ENCODE measurements at places on chromosomes 5 and 9.
A peak's percentile ranks its signal among the peaks of the same experiment; 100 is the strongest.

GRCh38 chr9:126376311-126377175 lies 49.9 kb downstream of the MVB12B start:
- no peak for DNase-seq

DNA sequence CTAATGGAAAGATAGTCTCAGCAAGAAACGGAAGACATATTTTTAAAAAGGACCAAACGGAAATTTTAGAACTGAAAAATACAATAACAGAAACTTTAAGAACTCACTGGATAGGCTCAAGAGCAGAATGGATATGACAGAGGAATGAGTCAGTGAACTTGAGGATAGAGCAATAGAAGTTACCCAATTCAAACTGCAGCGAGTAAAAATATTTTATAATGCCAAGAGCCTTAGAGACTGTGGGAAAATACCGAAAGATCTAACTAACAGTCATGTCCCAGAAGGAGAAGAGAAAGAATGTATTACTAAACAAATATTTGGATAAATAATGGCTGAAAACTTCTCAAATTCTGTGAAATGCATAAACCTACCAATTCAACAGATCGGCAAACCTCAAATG lies 40.8 kb downstream of the ADAMTS2 start:
- DNase-seq, result no peak

- DNase-seq, result no peak
These were observed 106.1 kb upstream of the PRRC1 start for GRCh38 chr5:127411381-127411780.

- DNase-seq, result no peak
These were observed 205.1 kb downstream of the NTRK2 start for GRCh38 chr9:84874596-84874995.

DNA sequence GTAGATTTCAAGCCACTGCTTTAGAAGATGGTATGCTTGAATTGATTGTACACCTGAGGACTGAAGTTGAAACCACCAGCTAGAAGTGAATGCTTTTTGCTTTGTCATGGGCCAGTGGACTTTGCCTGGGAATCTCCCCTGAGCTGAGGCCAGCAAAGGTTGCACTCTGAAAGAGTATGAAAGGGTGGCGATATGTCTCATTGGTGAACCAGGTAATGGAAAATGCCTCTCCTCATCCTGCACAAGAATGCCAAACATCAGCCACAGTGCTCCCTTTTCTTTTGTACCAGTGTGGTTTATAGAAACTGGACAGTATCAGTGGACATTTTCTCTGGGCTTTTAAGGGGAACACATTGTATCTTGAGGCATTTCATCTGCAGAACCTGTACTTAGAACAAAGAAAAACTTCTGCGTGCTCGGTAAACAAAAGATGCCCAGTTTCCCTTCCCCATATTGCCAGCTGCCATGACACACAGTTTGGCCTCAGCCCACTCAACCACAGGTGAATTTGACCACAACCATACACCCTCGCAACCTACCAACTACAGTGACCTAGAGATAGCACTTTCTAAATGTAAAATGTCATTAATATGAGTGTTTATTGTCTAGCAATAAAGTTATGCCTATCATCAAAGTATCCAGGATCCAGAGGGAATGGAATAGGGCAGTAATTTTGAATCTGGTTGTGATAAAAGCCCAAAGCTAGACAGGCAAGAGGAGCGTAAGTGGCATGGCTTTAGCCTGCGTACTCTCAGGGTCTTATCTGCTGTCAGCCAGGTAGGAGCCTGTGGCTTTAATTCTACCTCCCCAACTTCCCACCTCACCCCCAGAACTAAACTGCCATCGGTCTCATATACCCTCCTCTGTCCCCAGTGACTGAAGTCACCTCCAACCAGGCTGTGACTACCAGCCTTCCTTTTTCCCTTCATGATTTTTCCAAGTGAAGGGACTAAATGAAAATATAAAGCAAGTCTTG lies 79.5 kb upstream of the LHFPL2 start:
- no peak for DNase-seq

GRCh38 chr5:170791325-170791954 lies 7.9 kb downstream of the GABRP start:
- DNase-seq, result peak; percentile 86

DNA sequence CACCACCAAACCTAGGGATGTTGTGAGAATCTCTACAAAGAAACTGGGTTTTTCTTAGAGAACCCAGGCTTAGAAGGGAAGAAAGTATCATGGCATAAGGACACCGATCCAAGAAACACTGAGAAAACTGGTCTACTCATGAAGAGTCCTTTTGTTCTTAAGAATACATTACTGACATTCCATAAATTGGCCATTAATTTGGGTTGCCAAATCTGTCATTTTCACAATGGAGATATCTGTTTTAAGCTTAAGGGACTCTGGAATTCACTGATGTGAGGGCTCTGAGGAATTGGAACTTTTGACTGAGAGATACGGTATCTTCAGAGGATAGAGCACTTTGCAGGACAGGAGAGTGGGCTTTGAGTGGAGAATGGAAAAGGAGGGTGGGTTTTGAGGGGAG lies 315.3 kb upstream of the ZNF608 start:
- DNase-seq, result no peak

GRCh38 chr9:131056781-131057506 lies 39.4 kb upstream of the AIF1L start:
- no peak for DNase-seq

GRCh38 chr5:11733840-11734192 lies 170.4 kb downstream of the CTNND2 start:
- no peak for DNase-seq

GRCh38 chr5:1754531-1755220 lies 45.0 kb downstream of the MRPL36 start:
- no peak for DNase-seq

GRCh38 chr5:63961598-63962161 lies 565 bp downstream of the HTR1A start:
- DNase-seq, result no peak

DNA sequence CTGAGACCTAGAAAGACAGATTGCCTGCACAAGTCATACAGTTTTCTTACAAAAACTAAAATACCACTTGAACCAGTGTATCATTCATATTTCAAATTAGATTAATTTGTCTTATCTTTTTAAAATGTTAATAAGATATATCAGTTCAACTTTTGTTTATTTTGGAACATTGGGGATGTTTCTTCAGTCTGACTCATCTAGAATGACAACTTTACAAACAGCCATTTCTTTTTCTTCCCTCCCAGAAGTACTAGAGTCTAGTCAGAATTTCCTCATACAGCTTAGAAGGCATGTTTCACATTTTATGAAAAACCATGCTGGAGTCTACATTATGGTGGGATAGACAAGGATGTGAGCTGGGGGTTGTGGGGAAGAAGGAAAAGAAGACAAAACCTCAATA lies 262.5 kb downstream of the NFIB start:
- DNase-seq, result no peak

- no peak for DNase-seq
These were observed 43.4 kb upstream of the VCAN start for GRCh38 chr5:83428126-83428525.

DNA sequence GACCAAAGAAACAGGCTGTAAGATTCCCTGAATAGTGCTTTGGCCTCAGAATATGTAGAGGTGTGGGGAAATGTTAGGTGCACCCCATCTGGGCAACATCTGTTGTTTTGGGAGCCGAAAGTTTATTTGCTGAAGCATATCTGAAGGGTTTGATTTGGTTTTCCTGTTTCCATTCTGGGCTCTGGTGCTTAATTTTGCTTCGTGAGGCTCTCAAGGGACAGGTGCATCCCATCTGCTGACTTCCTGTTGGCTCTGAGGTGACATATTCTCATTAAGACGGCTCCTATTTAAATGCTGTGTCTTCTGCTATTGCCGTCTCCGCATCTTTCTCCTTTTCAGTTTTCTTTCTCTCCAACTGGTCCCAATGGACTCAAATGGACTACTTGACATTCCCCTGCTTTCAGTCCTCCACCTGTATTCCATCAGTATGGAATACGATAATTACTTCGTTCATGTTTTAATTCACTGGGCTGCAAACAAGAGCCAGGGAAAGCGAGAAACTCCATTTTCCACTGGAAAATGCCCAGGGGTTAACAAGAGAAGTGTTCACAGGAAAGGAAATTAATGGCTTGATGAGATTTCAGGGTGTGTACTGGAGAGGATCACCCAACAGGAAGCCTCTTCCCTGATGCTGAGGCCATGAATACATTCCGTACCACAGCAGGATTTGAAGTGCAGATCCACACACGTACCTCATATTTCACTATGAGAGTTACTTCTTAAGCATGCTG lies 104.0 kb downstream of the MTX3 start:
- no peak for DNase-seq

DNA sequence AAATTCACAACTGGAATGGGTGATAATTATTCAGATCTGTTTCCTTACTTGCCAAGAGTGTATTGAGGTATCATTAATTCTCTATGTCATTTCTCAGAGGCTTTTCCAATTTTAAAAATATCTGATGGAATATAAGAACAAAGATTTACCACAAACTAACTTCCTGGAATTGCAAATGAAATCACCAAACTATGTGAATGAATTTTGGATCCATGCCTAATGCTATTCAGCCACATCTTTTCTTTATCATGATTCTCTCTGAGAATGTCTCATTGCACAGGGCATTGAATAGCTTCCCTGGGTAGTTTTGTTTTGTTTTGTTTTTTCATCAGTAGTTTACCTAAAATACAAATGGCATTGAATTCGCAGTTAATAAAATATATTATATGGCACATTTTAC lies 146.9 kb upstream of the FBN2 start:
- DNase-seq, result no peak

- DNase-seq, result no peak
These were observed 13.1 kb upstream of the MSH3 start for GRCh38 chr5:80641353-80641752.

- DNase-seq, result no peak
These were observed 6.3 kb upstream of the NR5A1 start for GRCh38 chr9:124513376-124513994.

GRCh38 chr9:88789785-88790184 lies 201.5 kb upstream of the S1PR3 start:
- DNase-seq, result no peak

DNA sequence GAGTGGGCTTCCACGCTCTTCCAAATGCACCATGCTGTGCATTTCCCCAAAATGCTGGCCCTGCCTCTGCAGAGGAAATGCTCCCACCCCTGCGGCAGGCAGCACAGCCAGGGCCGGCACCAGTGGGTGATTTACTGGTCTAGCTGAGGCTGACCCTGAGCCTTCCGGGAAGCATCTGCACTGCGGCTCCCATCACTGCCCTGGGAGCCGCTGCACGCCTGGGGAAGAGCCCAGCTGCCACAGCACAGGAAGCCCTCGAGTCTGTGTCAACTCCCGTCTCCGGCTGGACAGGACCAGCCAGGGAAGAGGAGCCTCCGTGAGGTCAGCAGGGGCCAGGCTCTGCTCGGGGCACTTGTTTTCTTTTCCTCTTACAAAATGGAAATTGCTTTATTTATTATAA lies 25.1 kb upstream of the EEIG1 start:
- no peak for DNase-seq

GRCh38 chr9:136232969-136233368 lies 12.6 kb downstream of the QSOX2 start:
- DNase-seq, result no peak

DNA sequence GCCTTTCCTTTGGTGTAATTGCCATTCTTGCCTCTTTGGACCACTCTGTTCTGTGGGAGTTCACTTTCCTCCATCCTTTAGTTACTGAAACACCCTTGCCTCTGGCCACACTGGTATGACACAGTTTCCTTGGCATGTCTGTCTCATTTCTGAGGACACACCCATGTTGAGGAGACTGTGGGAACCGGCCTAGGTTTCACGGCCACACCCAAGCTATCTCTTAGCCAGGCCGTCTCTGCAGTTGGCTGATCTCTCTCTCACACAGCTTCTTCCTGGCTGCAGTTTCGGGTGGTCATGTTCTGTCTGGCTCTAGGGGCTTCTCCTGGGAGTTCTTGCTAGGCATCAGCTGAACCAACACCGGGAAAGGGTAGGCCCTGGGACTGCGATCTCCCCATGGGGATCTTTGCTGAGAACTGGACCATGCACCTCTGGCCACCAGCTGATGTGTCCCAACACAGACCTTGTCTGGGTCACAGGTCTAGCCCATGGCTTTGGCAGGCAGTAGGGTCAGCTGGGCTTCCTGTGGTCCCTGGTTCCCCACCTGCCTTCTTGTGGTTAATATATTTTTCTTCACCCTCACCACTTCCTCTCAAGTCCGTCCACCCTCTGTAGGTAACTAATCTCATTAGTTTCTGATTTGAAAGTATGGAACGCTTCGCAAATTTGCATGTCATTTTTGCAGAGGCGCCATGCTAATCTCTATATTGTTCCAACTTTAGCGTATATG lies 24.9 kb downstream of the ARHGEF37 start:
- DNase-seq, result no peak

GRCh38 chr5:90534922-90535321 lies 5.5 kb upstream of the LYSMD3 start:
- no peak for DNase-seq

DNA sequence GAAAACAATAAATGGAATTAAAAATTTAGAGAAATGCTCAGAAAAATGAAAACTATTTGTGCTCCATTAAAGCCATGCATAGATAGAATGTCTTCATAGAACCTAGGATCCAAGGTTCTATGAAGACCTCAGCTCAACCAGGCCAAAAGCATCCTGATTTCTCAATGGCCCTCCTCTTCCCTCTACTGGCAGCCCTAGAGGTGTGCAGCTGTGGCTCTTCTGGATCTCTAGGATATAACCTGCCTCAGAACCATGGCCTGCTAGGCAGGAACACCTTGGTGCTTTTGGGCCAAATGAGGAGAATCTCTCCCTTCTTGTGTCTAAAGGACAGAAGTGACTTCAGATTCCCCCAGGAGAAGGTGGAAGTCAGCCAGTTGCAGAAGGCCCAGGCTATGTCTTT lies 15.1 kb downstream of the IFNA1 start:
- no peak for DNase-seq

DNA sequence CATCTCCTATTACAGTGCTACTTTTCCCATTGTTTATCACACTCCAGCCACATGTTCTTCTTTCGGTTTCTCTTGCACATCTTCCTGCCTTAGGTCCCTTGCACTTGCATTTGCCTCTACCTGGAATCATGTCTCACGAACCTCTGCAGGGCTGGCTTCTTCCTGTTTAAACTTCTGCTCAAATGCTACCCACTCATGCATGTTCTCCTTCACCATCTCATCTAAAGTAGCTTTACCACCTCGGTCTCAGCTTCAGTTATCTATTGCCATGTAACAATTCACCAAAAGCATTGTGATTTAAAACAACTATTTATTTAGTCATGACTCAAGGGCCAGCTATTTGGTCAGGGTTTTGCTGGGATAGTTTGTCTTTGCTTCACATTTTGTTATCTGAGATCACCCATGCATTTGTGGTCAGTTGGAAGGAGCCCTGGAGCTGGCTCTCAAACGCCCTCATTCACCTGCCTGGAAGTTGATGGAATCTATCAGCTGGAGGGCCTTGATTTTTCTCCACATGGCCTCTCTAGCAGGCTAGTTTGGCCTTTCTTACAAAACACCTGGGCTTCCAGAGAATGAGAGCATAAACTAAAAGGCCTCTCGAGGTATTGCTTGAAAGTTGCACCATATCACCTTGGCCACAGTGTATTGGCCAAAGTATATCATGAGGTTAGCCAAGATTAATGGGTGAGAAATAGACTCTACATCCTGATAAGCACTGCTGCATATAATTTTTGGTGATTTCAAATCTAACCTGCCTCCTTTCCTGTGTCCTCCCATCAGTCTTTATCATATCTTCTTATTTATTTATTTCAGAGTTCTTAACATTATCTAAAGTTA lies 21.4 kb downstream of the SPINK1 start:
- DNase-seq, result no peak
